ENCODE measurements at places on chromosomes 16 and 17.

DNA sequence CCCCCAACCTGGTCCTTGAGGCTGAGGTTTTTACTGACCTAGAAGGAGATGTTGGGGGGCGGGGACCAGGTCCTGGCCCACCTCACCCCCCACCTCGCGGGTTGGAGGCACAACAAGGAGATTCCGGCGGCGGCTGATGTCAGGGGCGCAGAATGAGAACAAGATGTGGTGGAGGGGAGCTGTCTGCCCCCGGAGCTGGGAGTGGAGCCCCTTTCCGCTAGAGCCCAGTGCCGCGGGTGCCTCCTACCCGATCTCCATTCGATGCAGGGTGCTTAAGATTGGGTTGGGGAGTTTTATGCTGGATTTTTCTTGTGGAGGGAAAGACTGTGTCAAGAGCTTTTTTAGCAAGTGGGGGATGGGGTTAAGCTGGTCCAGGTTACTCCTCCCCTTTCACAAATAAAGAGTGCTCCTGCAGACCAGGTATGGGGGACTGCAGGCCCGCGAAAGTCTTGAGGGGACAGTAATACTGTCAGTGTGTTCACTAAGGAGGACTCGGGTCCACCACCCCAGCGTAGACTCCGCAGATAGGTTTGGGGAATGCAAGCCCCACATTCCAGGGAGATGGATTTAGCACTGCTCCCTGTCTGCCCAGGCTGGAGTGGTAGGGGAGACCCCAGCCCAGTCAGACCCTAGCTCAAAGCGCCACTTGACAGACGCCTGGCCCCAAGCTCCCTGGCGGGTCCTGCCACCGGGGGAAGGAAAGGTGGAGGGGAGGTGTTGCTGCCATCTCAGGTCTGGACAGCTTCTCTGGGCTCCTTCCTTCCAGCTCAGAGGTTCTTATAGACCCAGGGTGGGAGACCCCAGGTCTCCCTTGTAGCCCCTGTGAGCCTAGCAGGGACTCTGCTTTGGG is 2.0 kb downstream of the CACNA1G start:
- DNase-seq: no peak

GRCh38 chr17:8073627-8074484 is 13.7 kb downstream of the ALOX12B start:
- peak; percentile 76 for DNase-seq

DNA sequence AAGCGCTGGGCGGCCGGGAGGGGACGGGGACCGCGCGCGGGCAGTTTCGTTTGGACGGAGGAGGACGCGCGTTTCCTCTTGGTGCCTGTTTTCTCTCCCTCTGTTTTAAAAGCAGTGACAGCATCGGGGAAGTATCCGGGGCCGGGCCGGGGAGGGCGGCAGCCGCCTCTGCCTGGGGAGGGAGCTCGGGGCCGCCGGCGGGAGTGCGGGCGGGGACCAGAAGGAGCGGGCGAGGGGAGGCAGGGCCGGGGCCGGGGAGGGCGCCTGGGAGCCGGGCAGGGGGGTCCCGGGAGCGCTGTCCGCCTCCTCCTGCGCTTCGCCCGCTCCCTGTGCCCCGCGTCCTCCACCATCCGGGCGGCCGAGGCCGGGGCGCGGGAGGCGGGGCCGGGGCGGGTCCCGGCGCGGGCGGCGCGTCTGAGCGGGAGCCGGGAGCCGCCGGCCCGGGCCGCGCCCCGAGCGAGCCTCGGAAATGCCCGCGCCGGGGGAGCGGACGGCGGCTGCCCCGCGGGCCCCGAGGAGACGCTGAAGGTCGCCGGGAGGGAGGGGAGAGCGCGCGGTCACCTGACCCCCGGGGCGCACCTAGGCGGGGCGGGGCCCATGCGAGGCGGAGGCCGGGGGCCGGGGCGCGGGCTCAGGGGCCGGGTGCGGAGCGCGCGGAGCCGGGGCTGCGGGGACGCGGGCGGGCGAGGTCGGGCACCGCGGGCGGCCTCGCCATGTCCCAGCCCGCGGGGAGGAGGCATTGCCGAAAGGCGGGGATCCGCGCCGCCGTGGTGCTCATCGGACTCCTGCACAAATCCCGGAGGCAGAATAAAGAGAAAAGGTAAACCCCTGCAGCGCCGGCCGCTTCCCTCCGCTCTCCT is 57.3 kb downstream of the RAP1GAP2 start:
- no peak for DNase-seq

- DNase-seq: no peak
Observed at GRCh38 chr16:22672830-22673210, 141.1 kb upstream of the HS3ST2 start.

- DNase-seq: no peak
Observed at GRCh38 chr17:14149751-14150150, 80.4 kb downstream of the COX10 start.

Data from stimulated activated CD8-positive, alpha-beta memory T cell treated with anti-CD3 and anti-CD28 coated beads, Interleukin-7, amount 100 ng/mL, for 4 hours (primary cell).